ENCODE measurements at places on chromosomes 6 and 20.

- peak; percentile 46 for DNase-seq
These were observed 15.4 kb downstream of the FOXC1 start for GRCh38 chr6:1624851-1625781.

- DNase-seq, result no peak
These were observed 730 bp downstream of the PARD6B start for GRCh38 chr20:50731930-50732690.

DNA sequence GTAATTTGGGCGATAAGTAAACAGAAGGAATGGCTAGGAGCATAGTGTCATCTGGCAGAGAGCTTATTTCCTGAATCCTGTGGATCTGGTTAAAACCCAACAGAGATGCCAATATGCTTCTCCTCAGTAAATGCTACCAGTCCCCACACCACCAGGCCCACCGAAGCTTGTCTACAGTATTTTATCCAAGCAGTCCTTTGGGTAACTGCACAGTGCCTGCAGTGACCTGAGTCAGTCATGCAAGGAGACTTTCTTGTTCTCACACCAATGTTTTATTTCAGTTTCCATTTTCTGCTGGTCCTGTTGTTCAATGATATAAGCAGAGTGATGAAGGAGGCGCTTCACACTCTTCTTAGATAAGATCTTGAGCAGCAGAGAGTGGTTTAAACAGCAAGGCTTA is 326.3 kb downstream of the RIMS1 start:
- DNase-seq, result no peak

GRCh38 chr6:6891949-6892461 is 215.8 kb upstream of the RREB1 start:
- no peak for DNase-seq

DNA sequence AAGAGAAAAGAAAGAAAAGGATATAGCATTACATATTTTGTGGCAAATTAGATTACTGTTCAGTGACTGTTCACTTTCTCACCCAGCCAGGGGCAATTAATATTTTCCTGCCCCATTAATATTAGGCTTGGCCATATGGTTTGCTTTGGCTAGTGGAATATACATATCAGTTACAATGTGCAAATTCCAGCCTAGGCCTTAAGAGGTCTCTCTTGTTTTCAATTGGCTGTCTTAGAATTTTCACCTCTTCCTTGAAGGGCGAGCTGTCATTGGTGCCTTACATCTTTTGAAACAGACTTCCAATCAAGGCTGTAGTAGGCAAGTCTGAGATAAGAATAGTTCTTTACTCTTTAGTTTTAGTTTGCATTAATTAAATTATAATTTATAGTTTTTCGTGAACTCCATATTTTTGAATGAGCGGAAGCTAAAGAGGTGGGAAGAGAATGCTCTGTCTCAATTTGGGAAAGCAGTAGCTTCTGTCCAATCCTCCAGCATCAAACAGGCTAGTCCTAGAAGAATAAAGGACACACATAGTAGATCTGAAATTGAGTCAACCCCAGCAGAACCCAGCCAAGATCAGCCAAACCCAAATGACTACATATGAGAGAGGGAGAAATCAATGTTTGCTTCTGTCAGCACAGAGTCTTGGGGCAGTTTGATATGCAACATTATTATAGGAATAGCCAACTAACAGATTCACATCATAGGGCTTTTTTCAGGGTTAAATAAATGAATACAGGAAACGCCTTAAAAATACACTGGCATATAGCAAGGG is 6.3 kb upstream of the CSNK2A1 start:
- no peak for DNase-seq

DNA sequence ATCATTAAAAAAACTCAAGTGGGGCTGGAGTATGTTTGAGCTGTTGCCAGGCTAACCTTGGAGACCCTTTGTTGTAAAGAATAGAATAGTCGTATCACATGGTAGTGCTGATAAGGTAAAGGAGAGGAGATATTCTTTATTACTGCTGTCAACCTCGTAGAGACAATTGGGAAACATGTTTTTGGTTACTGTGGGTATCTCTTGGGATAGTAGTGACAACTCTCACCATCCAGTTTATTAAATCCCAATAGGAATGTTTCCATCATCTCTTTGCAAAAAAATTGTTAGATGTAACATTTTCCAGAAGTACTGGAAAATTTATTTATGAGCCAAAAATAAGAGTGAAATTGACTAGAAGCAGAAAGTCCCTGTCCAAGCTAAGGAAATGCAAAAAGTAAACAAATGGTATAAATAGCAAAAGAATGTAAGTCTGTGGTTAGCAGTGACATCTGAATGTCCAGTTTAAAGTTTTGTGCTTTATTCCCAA is 829.3 kb upstream of the CITED2 start:
- DNase-seq, result no peak

GRCh38 chr20:44394702-44395460 is 39.4 kb downstream of the HNF4A start:
- DNase-seq, result no peak

DNA sequence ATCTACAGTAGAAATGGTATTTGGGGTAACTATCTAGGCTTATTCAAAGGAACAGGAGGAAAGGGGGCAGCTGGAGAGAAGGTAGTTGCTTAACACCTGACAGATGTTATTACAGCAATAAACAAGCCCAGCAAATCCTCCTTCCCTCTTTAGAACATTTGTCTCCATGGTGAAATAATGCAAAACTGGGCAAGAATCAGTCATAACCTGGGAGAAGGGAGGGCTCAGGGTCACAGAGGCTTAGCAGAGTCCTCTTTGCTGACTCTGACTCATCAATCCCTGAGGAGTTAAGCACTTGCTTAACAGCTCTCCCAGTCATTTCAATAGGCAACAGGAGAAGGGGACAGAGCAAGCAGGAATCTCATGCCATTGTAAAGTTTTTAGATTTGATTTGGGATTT is 230.3 kb downstream of the IBTK start:
- no peak for DNase-seq

GRCh38 chr6:68958327-68958726 is 323.2 kb downstream of the ADGRB3 start:
- no peak for DNase-seq

DNA sequence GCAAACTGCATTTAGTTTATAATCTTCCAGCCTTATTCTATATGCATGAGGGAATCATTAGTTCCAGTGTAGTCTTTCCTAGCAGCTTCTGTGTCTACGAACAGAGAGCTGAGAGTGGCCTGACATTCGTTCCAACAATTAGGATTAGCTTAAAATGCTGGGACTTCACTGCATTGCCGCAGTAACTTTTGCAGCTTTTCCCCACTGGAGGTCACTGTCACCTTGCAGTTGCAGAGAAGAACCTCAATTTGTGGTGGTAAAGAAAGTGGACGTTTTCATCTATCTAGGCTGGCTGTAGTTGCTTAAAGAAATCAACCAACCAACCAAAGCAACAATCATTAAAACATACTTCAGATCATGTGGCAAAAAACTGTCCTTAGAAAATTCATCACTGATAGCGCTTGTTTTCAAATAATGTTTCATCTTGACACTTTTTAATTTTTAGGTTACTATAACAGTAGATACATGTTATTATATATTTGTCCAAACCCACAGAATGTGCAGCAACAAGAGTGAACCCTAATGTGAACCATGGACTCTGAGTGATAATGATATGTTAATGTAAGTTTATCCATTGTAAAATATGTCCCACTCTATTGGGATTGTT is 12.2 kb downstream of the MYLK4 start:
- peak; percentile 62 for DNase-seq

DNA sequence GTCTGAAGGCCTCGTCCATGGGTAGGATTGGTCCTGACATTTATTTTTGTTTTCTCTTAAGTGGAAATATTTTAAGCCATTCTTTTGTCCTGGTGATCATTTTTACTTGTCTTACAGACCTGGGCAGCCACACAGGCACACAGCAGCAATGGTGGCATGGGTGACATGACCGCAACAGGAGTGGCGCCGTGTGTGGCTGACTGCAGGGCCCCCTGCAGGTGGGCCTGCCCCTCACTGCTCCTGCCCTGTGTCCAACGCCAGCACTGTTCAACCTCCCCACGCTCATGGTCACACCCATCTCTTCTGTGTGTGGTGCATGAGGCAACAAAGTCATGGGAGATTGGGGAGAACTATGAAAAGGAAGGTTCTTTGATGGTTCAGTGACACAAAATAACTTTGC is 151.9 kb downstream of the MYLK4 start:
- no peak for DNase-seq

GRCh38 chr20:37343212-37343993 is 2.5 kb upstream of the SRC start:
- DNase-seq, result no peak

DNA sequence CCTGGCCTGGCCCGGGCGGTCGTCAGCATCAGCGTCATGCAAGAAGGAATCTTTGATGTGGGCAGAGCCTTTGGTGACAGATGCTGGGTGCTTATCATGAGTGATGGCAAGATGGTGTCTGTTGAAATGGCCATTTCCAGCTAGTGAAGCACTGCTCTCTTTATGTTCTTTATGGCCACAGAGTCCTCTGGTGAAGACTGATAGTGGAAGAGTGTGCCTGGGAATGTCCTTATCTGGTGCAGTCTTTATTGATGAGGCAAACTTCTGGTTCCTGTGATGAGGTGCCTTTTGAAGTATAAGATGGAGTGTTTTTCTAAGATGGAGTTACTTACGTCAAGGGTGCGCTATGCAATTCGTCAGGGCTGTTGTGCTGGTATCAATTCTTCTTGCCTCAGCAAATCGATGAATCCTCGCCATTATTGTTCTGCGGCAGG is 22.6 kb upstream of the CCR6 start:
- DNase-seq, result no peak

GRCh38 chr6:113018351-113019151 is 671.4 kb downstream of the RFPL4B start:
- DNase-seq, result no peak

DNA sequence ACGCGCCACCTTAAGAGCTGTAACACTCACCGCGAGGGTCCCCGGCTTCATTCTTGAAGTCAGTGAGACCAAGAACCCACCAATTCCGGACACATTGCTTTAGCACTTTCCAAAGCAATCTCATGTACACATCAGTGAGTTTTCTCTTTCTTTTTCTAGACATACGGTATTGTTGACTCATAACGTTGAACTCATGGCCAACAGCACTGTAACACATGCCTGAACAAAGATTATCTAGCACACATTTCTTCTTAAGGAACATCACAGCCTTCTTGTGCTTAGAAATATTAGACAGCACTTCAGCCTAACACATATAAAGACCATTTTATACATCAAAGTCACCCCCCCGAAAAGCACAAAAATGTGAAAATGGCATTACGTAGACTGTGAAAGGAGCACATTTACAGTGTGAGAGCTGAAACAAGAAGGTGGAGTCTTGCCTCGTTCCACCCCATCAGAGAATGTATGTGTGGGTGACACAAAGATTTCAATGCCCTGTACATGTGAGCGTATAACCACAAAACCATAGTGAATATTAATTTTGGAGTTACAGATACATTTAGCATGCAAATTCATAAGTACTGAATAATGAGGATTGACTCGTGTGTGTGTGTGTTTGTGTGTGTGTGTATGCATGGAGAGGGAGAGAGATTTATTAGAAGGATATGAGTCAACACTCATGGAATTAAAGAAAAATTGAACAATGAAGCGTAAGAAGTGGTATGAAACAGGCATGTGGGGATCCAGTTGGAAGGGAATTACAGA is 134.1 kb downstream of the FAM83B start:
- DNase-seq, result no peak

DNA sequence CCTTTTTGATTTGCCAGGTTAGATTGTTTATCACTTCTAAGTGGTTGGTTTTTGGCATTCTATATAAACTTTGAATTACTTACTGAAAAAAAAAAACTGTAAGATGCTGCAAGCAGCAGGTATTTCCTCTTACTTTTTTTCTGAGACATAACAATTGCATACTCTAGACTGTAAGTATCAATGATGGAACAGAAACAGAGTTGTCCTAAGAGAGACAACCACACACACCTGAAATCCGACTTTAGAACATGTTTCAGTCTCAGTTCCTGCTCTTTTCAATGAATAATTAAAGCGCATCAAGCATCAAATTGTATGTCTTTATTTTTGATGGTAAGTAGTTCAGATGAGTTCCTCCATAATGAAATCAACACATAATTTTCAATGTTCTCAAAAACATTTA is 105.3 kb upstream of the KHDRBS2 start:
- no peak for DNase-seq

- no peak for DNase-seq
These were observed 47.3 kb downstream of the PFDN4 start for GRCh38 chr20:54255157-54255556.

- no peak for DNase-seq
These were observed 9.5 kb upstream of the HLA-DOA start for GRCh38 chr6:33018904-33019303.

GRCh38 chr6:42279144-42279781 is 61.6 kb upstream of the MRPS10 start:
- DNase-seq, result no peak

- DNase-seq, result peak; percentile 27
These were observed 1.5 kb upstream of the STX16 start for GRCh38 chr20:58649288-58650180.

DNA sequence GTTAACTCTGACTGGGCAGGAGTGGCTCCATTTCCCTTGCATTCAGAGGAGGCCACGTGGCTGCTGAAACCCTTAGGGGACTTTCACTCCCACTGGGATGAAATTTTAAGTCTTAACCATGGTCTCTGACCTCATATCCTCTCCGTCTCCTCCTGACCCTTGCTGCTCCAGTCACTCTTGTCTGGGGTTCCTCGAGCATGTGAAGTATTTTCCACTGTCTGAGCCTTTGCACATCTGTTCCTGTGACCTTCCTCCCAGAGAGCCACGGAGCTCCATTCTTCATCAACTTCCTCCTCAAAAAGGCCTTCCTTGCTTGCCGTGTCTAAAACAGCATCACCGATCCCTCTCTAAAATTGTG is 153.0 kb upstream of the UST start:
- DNase-seq, result no peak

DNA sequence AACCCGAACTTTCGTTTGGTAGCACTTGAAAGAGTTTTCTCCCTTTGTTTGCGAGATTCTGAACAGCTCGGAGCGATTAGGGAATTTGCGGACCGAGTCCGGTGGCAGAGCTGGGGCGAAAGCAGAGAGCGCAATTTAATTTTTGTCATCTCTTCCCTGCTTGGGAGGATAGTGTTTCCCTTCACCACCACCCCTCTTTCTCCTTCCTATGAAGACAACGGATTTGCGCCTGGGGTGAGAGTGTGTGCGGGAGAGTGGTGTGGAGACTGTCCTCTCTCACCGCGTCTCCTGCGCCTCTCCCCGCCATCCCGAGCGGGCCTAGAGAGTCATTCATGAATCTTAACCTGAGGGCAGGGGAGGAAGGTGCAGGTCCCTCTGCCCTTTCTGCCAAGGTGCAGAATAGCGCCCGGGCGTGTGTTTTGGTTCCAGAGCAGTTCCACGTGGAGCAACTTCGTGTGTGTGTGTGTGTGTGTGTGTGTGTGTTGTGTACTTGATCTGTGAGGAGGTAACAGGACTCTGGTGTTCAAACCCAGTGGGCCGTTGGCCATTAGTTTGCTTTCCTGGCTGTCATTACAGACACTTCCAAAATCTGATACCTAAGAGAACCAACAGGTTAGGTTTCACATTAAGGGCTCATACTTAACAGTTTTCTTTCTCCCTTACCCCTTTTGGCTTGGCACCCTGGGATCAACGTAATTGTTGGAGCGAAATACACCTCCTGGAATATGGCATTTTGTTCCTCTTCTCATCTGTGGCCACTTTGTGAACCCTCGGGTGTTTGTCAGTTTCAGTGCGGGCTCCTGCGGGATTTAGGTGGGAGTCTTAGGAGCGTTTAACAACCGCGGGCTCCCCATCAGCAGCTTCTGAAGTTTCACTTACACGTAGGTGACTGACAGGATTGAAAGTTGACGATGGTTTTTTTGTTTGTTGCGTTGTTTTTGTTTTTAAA is 1.8 kb downstream of the EYA4 start:
- peak; percentile 26 for DNase-seq

GRCh38 chr6:168609026-168609685 is 168.2 kb downstream of the SMOC2 start:
- no peak for DNase-seq

- DNase-seq, result no peak
These were observed 738.2 kb downstream of the COL12A1 start for GRCh38 chr6:74467533-74468215.

Measured in endothelial cell (in vitro differentiated cells).